ENCODE measurements at places on chromosomes 13 and 19.
A peak's percentile ranks its signal among the peaks of the same experiment; 100 is the strongest.

DNA sequence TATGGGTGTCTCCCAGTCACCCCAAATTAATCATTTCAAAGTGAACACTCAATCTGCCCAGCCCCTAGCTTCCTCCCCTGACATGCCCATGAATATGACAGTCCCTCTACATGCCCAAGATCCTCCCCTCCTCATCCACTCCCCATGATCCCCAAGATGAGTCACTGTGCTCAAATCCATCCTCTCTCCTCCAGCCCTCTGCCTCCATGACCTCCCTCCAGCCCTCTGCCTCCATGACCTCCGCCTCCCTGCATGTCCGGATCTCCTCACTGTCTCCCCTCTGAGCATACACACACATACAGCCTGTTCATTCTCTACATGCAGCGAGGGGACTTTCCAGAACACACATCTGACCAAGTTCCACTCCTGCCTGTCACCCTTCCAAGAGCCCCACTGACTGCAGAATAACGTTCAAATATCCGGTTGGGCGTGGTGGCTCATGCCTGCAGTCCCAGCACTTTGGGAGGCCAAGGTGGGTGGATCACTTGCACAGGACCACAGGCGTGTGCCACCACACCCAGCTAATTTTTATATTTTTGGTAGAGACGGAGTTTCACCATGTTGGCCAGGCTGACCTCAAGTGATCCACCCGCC, 18.4 kb upstream of the FEM1A start:
- no peak for DNase-seq

DNA sequence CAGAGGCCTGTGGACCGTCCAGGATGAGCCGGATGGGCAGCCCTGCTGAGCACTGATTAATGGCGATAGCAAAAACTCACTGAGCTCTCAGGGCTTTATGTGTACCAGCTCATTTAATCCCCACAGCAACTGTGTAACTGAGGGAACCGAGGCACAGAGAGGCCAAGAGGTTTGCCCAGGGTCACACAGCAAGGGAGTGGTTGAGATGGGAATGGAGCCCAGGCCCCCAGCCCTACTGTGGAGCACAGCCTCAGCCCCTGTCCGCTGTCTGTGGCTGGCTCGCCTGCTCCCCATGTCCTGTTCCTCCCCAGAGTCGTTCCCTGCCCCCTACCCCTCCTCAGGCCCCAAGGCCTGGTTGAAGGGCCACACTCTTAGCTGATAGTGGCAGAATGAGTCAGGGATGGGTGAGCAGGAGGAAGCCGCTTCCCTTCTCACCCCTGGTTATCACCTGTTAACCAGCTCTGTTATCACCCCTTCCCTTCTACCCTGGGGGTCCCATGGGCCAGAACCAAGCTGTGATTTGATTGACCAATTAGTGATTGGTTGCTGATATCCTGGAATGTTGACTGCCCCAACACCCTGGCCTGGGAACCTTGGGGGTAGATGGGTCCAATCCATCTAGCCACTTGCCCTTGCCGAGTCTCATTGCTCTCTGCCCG, 21.2 kb downstream of the CAPN12 start:
- no peak for DNase-seq

- DNase-seq, result no peak
These were observed 69.6 kb downstream of the STK24 start for GRCh38 chr13:98507282-98507797.

GRCh38 chr13:80669112-80669511, 328.2 kb upstream of the SPRY2 start:
- no peak for DNase-seq

DNA sequence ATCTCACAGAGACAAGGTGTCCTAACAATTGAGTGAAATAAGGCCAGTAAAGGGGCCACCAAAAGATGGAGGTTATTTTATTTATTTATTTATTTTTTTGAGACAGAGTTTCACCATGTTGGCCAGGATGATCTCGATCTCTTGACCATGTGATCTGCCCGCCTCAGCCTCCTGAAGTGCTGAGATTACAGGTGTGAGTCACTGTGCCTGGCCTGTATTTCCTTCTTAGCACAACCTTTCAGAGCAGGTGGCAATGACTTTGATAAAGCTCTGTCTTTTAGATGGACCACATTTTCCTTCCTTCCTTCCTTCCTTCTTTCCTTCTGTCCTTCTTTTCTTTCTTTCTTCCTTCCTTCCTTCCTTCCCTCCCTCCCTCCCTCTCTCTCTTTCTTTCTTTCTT, 11.0 kb upstream of the DOCK6 start:
- no peak for DNase-seq

DNA sequence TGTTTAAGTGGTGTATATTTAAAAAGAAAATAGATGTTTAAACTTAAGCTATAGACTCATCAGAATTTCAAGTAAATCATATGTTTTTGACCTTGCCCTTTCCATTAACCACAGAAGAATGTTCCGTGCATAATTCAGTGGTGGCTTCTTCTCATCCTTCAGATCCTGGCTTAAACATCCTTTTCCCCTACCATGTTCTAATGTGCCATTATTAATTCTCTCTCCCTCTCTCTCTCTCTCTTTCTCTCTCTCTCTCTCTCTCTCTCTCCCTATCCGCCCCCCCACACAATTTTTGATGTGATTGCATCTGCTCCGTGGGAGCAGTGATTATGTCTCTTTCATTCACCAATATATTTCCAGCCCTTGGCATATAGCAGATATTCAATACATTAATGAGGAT, 116.4 kb downstream of the DCLK1 start:
- no peak for DNase-seq

- DNase-seq, result no peak
These were observed 20.5 kb upstream of the CNMD start for GRCh38 chr13:52760077-52760476.

GRCh38 chr19:4707956-4708650, 15.5 kb downstream of the DPP9 start:
- no peak for DNase-seq

DNA sequence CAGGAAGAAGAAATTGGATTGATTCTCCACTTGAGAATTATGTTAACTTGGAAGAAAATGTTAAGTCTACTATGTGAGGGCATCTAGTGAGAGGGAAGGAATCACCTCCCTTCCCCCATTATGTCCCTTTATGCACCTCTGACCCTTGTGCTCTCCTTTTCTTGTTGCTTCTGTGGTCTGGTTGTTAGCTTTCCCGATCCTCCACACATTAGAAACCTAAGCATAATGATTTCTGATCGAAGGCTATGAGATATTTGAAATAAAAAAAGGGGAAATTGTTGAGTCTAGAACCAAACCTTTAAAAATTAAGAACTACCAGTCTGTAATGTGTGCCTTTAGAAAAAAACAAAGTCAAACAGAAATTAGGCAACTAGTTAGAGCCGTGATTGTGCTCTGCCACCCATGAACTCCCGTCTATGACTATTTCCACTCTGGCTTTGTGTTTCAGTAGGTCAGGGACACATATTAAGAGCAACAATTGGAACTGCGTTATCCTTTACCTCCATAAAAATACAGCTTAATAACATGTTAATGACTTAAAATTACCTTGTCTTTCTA, 463 bp upstream of the GPC6 start:
- DNase-seq, result no peak

GRCh38 chr19:39299404-39299803, 3.2 kb downstream of the IFNL1 start:
- DNase-seq, result no peak

DNA sequence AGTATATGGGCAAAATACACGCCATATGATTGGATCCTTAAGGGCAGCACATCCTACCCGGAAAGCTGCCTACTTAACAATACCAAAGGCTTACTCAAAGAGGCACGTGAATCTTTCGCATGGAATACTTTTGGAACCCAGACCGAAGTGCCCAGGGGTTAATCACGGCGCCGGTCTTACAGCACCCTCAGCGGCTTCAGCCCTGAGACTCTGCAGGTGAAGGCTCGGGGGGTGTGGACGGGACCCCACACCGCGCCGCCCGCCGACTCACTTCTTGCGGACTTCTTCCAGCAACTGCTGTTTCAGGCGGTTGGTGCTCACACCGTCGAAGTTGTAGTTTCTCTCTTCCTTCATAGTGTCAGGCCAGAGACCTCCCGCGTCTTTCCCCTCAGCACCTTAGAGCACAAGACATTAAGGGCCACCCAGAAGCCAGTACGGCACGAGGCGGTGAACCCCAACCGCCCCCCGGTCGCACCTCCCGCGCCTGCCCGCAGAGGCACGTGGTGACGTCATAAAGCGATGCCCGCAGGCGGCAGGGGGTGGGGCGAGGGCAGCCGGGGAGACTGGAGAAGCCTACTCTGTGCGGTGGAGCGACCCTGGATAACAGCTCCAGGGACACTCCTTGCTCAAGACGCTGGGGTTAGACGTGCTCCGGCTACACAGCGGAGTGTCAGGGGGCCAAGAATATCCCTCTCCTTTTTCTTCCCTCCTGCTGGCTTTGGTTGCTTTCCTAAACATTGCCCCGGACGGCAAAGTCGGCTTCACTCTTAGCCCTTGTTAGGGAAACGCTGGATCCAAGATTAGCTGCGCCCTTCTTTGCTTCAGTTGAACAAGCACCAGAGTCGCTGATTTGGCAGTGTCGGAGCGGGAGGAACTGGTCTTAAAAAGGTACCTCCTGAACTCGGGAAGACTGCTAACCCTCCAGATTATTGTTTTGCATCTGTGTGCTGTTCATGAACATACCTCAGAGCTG, at the start of gene CCDC169:
CCDC169 (minus strand) TSS at position 449 of the 973 bp plus-strand sequence; CDS start at position 354, 95 bp downstream.
- DNase-seq, result peak; percentile 5

- DNase-seq, result peak; percentile 100
These were observed at the start of gene PTBP1 for GRCh38 chr19:796692-797527. PTBP1 (plus strand) TSS chr19:797452; CDS start chr19:797498, 46 bp downstream.

DNA sequence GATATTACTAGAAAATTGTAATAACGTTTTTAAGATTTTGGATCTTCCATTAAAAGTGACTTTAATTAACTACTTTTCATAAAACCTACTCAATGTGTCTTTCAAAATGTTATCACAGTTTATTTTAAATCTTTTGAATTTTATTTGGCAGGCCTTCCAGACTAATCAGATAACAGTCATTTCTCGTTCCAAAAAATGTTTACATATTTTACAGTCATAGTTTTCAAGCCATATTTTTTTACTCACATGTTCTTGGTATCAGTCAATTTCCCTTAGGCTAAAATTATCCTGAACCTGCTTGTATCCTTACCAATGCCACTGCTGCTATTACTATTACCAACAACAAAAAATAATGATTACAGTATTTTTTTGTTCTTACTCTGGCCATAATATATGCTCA, 1783.5 kb downstream of the SLITRK5 start:
- no peak for DNase-seq

GRCh38 chr13:111315347-111315995, 5.0 kb upstream of the TEX29 start:
- no peak for DNase-seq

- no peak for DNase-seq
These were observed 12.5 kb upstream of the ACTN4 start for GRCh38 chr19:38634757-38635482.

DNA sequence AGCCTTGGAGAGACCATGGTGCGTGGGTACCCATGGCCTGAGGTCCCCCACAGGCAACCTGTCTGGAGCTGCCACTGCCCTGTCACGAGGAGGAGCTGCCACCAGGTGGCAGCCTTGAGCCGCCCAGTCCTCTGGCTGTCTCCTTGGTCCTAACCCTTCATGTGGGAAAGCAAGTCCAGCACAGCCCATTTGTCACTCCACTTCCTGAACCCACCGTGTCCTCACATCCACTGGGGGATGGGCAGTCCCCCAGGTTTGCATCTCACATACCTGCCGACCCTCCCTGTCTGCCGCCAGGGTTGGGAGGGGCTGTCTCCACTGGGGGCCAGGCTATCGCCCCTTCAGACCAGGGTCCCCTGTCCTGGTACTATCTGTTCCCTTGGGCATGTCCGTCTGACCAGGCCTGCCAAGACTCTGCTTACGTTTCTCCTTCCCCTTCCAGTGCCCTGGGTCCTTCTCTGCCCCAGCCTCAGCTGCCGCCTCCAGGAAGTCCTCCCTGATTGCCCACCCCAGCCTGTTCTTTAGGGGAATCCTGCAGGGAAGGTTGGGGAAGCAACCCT, 4.5 kb downstream of the FAM174C start:
- DNase-seq, result no peak

GRCh38 chr19:3785451-3785937, 687 bp downstream of the MATK start:
- no peak for DNase-seq
